ENCODE measurements at places on chromosomes 1 and 21.
A peak's percentile ranks its signal among the peaks of the same experiment; 100 is the strongest.

- DNase-seq = no peak
Measured at GRCh38 chr1:172040466-172040865, 199.2 kb downstream of the DNM3 start.

DNA sequence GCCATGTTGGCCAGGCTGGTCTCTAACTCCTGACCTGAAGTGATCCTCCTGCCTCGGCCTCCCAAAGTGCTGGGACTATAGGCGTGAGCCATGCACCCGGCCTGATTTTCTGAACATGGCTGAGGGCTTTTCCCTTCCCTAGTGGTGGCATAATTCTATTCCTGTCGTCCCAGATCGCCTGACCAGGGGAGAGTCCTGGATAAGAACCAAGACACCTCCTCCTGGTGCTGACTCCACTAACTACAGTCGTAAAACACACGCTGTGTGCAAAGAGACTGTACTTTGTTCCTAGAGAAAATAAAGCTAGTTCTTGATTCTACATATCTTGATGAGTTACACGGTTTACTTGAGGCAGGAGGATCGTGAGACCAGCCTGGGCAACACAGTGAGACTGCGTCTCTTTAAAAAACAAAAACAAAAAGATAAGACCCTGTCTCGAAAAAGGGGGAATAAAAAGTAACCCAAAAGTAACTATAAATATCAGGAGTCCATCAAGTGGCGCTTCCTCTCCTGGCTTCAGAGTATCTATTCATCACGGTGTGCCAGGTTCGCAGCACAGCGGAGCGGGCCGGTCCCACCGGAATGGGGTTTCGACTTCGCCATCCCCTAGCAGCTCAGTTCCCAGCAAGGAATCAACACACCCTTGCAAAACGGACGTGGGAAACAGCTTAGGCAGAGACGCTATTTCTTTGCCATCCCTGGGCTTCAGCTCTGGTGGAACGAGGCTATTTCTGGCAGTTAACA, 973 bp downstream of the SDF4 start:
- peak; percentile 47 for DNase-seq

- no peak for DNase-seq
Measured at GRCh38 chr1:182330303-182330702, 61.3 kb downstream of the GLUL start.

DNA sequence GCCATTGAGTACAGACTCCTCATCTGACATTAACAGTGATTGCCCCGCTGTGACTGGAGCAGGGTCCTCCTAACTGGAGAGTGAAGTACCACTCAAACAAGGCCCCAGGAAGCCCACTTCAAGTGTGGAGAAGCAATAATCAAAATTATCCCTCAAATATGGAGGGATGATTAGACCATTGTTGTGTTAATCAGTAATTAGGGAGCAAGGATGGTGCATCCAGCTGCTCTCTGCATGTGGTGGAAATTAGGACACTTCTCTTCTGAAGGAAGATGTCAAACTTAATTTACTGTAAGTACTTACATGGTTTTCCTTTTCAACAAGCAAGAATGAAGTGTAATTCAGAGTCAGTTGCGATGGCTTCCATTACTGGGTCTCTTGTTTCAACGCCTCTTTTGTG, 3.4 kb upstream of the ZP4 start:
- no peak for DNase-seq

- DNase-seq = no peak
Measured at GRCh38 chr1:150397392-150398032, 33.6 kb downstream of the RPRD2 start.

GRCh38 chr21:42525029-42525581, 11.5 kb downstream of the SLC37A1 start:
- DNase-seq = no peak

GRCh38 chr1:27521861-27522431, 32.0 kb upstream of the WASF2 start:
- no peak for DNase-seq

DNA sequence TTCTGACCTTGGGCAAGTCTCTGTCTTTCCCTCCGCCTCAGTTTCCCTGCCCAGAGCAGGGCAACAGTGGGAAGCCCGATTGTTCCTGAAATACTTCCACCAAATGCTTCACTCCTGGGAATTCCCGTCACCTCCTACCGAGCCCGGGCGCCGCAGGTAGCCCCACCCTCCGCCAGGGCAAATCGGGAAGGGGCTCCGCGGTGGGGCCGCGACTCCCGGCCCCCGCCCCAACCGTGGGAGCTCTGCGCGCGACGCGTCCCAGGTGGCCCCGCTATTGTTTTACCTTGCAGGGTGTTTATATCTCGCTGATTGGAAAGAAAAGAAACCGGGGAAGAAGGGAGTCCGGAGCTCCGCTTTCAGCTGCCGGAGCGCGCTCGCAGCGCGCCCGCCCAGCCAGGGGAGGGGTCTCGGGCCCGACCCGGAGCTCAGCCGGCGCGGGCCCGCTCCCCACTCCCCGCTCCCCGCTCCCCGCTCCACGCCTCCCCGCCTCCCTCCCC, 407 bp downstream of the IGSF3 start:
- DNase-seq = no peak
